Activated CD8-positive, alpha-beta memory T cell treated with anti-CD3 and anti-CD28 coated beads for 1 hour (primary cell): ENCODE measurements at places on chromosomes 5 and 9.

- no peak for DNase-seq
Observed at GRCh38 chr5:92147266-92147665, 764.1 kb upstream of the ARRDC3 start.

- no peak for DNase-seq
Observed at GRCh38 chr5:82306151-82306550, 28.0 kb upstream of the RPS23 start.

DNA sequence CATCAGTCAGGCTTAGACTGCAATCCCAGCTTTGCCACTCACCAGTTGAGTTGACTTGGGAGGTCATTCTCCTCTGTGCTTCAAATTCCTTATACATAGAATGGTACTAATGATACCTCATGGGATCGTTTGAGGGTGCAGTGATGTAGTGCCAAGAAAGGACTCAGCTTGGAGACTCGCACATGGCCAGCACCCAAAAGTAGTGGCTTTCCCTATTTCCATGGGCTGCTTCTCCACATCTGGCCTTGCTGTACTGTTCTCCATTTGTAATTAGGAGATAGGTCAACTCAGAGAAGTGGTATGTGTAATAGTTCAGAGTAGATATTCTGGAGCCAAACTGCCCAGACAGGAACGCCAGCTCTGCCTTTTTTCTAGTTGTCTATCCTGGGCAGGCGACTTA is 5.5 kb downstream of the CCL19 start:
- DNase-seq, result no peak

DNA sequence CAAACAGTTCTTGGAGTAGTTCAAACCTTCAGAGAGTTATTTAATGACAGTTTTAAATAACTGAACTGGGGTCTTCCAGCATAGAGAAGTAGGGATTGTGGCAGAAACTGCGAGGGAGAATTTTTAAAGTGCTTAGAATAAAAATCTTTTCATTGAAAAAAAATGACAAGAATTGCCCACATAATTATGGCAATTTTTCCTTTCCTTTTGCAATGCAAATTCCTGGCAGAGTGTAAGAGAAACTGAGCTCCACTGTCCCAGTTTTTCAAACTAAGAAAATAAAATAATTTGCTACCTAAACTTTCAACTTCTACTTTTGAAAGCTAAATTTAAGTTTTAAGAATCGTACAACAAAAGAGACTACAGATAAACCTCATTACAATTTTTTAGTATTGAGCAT is 2.3 kb upstream of the PTGER4 start:
- no peak for DNase-seq

DNA sequence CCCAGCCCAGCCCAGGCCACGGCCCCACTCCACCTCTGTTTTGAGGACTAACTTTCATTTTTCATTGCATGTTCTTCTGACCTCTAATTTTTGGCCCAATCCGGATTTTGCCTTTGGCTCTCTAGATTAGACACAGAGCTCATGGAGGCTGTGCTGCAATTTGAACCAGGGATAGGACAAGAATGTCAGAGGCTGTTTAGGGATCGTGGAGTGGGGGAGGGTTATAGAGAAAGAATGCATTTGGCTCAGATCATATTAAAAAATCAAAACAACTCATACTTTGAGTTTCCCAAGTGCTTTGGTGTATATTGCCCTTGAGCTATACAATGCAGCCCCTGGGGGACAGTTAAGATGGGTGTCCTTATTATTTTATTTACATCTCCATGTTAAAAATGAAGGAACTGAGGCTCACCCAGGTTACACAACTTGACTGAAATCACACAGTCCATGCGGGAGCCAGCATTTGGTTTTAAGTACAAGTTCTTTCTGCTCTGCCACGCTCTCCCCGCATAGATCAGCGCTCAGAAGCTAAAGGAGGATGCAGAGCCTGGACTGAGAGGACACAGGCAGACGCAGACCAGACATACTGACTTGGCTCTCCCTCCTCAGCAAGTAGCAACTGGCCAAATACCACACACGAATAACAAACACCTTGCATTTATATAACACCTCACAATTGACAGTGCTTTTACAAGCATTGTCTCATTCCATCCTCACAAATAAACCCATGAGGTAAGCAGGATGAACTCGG is 126.4 kb upstream of the RAI14 start:
- no peak for DNase-seq

GRCh38 chr9:91193087-91193657 is 168.5 kb downstream of the AUH start:
- no peak for DNase-seq

- no peak for DNase-seq
Observed at GRCh38 chr5:174910245-174910737, 185.9 kb downstream of the MSX2 start.

- DNase-seq, result peak; percentile 70
Observed at GRCh38 chr9:108934323-108934893, at the start of gene ABITRAM. Gene ABITRAM (plus strand): TSS chr9:108934400. CDS start chr9:108934487, 87 bp downstream.

DNA sequence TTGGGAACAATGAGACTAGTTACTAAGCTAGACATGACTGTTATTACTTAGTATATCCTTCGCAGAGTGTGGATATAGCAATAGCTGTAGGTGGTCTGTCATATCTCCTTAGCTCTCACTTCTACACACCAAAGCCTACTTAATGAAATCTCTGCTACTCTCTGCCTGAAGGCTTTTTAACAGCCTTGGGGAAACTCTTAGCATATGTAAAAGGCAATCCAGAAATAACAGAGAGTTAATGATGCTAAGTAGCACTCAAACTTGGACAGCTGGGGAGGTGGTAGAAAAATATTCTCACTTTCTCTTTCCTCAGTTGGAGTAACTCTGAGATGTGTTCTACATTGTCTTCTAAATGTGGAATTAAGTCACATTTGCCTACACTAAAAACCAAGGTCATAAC is 30.2 kb upstream of the C6 start:
- no peak for DNase-seq

DNA sequence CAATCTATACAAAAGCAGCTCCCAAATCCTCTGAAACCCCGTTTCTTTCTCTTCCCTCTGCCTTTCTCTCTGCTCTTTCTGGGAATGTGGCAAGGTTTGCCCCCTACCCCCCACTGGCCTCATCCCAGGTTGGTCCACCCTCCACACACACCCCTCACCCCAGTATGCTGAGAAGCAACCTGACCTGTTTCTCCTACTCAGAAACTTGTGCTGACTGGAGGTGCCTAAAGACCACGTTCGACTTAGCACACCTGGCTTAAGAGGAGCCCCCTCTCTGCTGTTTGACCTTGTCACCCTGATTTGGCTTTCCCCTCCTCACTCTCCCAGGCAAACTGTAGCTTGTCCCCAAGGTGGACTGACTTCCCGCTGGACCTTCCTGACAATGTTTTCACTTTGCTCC is 1.1 kb upstream of the SEPTIN8 start:
- DNase-seq, result no peak

DNA sequence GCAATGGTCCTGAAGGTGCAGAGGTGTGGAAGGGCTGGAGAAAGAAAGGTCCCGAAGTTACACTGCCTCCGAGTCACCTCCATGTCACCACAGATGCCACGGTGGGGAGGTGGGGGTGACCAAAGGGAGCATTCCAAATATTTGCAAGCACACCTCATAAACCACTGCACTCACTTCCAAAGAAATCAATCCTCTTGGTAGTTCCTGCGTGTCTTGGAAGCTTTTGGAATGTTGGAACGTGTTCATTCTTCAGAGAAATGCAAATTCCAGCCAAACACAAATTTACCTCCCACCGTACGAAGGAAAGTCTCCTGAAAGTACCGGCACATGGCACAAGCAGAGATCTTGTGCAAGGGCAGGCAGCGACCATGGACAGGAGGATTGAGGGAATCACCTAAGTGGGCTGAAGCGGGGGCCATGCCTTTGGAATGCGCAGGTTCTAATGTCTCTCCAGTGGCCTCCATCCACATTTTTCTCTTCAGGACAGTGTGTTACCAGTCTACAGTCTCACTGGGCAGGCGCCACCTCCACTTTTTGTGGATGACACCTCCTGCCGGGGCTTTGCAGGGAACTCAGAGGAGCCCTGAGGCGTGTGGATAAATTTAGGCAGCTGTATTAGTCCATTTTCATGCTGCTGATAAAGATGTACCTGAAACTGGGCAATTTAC is 54.0 kb downstream of the NSUN2 start:
- no peak for DNase-seq

DNA sequence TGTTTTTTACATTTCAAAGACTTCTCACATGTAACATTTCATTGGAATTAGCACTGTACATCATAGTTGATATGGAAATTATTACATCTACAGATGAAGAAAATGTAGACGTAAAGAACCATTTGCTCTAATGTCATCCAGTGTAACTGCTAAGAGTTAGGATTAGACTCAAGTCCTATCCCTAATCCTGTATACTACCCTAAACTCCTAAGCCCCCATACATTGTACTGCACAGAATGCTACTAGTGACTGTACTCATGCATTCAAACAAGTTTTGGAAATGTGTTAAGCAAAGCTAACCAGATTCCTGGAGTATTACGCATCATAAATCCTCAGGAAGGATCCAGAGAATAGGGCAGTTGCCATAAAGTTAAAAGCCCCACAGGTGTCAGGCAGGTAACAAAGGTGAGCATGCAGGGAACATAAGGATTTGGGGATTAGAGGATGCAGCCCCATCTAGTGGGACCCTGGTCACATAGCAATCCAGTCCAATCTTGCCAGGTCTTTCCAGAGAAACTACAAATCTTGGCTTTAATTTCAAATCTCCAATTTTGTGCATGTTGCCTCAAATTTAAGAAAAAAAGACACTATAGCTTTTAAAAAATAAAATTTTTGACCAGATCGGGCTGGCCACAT is 32.0 kb downstream of the HAVCR1 start:
- DNase-seq, result no peak

GRCh38 chr5:56102889-56103288 is 108.1 kb upstream of the IL6ST start:
- no peak for DNase-seq

- DNase-seq, result no peak
Observed at GRCh38 chr5:66629446-66629845, 33.3 kb downstream of the MAST4 start.

GRCh38 chr5:67253911-67254310 is 57.3 kb upstream of the CD180 start:
- DNase-seq, result no peak

DNA sequence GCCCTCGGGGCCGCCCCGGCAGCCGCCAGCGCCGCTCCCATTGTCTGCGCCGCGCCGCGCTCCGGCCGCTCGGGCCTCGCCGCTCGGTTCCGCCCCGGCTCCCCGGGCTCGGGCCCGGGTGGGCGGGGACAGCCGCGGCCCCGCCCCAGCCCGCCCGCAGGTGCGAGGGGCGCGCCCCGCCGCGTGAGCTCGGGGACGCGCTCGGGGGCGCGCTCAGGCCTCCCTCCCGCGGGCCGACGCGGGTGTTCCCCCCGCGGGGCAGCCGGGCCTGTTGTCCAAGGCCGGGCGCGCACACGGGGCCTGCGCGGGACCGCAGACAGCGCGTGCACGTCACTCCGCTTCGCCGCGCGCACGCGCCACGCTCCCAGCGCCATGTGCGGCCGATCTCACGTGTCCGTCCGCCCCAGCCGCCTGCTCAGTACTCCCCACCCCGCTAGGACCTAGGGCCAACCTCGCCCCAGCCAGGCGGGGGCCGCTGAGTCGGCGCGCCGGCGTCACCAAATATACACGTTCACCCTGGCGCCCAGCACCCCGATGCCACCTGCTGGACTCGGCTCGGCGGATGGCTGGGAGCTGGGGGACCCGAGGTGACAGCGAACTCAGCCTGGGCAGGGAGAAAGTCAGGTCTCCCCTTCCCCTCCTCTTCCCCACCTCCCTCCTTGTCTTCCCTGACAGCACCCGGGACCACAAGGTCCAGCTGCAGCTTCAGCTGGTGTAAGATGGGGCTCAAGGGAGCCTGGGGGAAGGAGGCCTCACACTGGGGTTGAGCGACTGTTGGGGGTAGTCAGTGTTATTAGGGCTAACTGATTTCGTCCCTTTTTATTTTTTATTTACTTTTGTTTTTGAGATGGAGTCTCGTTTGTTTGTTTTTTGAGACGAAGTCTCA is 14.3 kb downstream of the GBGT1 start:
- DNase-seq, result peak; percentile 46

GRCh38 chr5:68242743-68243142 is 27.2 kb downstream of the PIK3R1 start:
- DNase-seq, result no peak

GRCh38 chr9:101579711-101580545 is 14.8 kb downstream of the PPP3R2 start:
- no peak for DNase-seq

GRCh38 chr9:129841071-129841470 is 5.8 kb downstream of the USP20 start:
- DNase-seq, result no peak
